Activated CD4-positive, alpha-beta T cell treated with anti-CD3 and anti-CD28 coated beads, Interleukin-2, amount 50 U/mL, for 48 hours (primary cell): ENCODE measurements at places on chromosomes 3 and 15.
A peak's percentile ranks its signal among the peaks of the same experiment; 100 is the strongest.

GRCh38 chr15:58260725-58261267 lies 122.6 kb downstream of the AQP9 start:
- DNase-seq = no peak

- no peak for DNase-seq
Measured at GRCh38 chr3:134777341-134777740, 17.7 kb upstream of the EPHB1 start.

- no peak for DNase-seq
Measured at GRCh38 chr3:189337673-189338091, 165.9 kb downstream of the TPRG1 start.

DNA sequence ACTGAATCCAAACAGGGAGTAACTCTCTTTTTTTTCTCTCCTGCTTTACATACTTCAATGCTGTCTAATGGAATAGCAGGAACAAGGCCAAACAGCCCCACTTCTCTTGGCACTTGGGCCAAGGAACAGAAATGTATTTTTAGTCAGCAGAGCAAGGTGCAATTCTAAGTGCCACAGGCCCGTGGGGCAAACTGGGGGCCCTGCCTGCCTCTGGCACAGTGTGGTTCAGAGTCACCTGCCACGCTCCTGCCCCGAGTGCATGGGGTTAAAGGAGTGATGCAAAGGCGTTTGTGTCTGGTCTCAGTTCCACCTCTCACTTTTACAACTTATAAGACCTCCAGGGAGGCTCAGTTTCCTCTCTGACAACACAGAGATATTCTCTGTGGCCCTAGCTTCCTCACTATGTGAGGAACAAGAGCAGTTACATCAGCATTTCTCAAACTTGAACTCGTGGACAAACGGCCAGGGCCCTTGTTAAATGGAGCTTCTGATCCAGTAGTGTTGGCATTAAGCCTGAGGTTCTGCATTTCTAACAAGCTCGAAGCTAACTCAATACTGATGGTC lies 51.3 kb downstream of the LRIG1 start:
- DNase-seq = no peak

DNA sequence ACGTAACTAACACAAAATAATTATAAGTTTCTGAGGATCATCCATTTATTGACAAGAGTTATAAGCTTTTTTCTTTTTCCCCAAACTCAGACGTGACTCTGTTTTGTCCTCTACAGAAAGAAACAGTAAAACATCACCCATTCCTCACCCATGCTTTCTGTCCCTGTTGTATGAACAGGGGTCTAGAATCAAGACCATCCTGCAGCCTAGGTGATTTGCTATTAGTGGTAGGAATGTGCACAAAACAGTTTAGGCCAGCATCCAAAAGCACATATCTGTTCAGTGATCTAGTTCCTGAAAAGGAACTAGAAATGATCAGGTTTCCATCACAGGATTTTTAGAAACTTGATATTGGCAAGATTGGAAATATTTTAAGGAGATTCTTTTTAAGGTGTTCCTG lies 527.6 kb downstream of the SOX2 start:
- DNase-seq = no peak

- DNase-seq = no peak
Measured at GRCh38 chr3:72442759-72443158, 405.5 kb downstream of the SHQ1 start.

GRCh38 chr15:67758619-67759300 lies 66.5 kb upstream of the SKOR1 start:
- DNase-seq = no peak

GRCh38 chr15:42836251-42836650 lies 84.3 kb downstream of the TTBK2 start:
- no peak for DNase-seq

- DNase-seq = no peak
Measured at GRCh38 chr3:130948929-130949328, 55.0 kb downstream of the ATP2C1 start.

DNA sequence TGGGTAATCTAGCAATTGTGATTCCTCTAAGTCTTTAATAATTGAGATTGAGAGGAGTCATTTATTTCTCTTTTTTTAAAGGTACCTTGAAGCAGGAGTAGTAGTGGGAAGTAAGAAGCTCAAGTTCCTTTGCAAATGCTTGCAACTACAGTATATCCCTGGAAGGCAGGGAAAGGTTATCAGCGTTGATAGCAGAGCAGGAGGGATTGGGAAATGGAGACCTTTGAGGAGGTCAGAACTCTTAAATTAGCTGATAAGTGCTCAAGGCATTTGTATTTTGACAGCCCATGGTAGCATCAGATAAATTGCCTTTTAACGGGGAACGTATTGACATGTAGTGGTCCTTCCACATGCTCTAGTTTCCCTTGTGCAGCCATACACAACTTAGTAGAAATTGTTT lies 47.7 kb downstream of the MEF2A start:
- no peak for DNase-seq

DNA sequence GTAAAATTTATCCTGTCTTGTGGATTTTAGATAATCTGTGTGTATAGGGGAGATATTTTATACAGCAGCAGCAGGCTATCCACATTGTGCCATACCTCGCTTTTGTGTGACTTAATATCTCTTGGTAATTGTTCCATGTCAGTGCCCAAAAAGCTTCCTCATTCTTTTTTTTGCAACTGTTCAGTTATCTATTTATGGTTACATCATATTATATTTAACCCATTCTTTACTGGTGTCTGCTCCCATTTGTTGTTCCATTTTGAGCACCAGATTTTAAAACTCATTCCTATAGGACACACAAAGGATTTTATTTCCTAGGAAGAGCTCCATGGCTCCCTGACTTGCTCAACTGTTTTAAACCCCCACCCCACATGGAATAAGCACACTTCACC lies 86.3 kb upstream of the RASGRP1 start:
- DNase-seq = no peak

DNA sequence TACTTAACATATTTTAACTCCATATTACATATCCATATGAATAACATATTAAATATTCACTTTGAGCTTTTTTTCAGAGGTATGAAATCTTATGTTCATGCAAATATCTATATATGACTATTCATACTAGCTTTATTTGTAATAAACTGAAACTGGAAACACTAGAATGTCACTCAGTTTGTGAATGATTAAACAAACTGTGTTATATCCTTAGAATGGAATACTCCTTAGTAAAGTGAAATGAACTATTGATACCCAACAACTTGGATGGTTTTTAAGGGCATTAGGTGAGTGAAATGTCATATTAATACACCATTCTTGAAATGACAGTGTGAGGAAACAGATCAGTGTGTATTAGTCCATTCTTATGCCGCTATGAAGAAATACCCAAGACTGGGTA lies 45.4 kb downstream of the ARHGAP11B start:
- DNase-seq = no peak

GRCh38 chr3:177607589-177607988 lies 410.3 kb upstream of the TBL1XR1 start:
- DNase-seq = no peak

DNA sequence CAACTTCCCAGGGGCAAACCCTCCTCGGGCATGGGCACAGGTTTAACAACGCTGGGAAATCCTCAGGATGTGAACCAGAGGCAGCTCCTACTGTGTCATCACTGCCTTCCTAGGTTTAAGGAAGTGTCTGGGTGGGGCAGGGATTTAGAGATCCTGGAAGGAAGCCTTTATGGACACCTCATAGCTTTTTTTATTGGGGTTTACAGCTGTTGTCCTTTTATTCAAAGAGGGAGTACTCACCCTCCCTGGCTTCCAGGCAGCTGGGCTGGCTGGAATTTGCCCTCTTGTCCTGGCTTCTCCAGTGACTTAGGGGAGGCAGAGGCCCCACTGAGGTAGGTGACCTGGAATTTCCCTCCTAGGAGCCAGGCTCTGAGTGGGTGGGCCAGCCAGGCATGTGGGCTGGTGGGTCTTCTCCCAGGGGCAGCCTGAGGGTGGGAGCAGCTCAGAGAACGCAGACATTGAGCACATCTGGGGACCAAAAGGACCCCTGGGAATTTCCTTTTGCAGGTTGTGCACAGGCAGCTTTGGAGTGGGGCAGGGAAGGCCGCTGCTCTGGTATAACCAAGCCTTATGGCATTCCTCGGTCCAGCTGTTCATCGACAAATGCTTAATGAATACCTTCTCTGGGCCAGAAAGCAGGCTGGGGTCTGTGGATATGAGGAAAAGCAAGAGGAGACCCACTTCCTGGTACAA lies 13.5 kb upstream of the FAM3D start:
- DNase-seq = no peak

- peak; percentile 39 for DNase-seq
Measured at GRCh38 chr3:194137008-194137505, 1.1 kb downstream of the HES1 start.

- DNase-seq = no peak
Measured at GRCh38 chr15:78830514-78831228, 19.4 kb upstream of the ADAMTS7 start.

DNA sequence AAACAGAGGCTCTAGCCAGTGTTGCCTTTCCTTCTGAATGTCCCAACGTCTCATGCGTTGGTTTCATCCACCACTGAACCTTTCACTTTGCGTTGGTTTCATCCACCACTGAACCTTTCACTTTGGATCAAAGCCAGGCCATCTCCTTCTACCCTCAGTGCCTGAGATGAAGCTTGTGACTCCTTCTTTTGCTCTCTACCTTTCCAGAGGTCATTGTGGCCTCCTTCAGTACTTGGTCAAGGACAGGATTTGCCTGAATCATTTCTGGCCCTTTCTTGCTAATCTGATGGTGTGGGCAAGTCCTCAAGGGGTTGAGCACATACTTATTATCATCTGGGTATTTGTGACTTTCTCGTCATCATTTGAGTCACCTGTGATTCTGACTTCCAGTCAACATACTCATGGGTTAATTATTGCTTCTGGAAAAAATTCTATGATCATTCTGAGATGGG lies 50.0 kb downstream of the SELENOT start:
- DNase-seq = peak; percentile 5

DNA sequence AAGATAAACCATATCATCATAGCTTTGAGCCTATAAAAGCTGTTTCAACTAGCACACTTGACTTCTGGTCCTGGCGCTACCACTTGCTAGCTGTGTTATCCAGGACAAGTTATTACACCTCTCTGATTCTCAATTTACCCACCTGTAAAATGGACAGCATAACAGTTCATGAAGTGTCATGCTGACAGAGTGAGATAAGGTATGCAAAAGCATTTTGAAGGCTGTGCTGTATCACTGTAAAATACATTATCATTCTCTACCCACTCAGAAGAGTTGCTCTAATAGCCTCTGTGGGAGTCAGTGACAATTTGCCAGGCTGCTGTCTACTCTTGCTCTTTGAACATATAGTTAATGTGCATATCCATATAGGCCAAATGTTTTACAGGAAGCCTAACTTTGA lies 93.0 kb downstream of the SSR3 start:
- no peak for DNase-seq

- no peak for DNase-seq
Measured at GRCh38 chr15:70761931-70762468, 1.4 kb downstream of the UACA start.

- DNase-seq = no peak
Measured at GRCh38 chr15:101451846-101452245, 37.7 kb downstream of the PCSK6 start.

- DNase-seq = no peak
Measured at GRCh38 chr15:77087213-77087612, 16.3 kb upstream of the TSPAN3 start.

- DNase-seq = no peak
Measured at GRCh38 chr3:148233403-148233802, 464.3 kb upstream of the AGTR1 start.

DNA sequence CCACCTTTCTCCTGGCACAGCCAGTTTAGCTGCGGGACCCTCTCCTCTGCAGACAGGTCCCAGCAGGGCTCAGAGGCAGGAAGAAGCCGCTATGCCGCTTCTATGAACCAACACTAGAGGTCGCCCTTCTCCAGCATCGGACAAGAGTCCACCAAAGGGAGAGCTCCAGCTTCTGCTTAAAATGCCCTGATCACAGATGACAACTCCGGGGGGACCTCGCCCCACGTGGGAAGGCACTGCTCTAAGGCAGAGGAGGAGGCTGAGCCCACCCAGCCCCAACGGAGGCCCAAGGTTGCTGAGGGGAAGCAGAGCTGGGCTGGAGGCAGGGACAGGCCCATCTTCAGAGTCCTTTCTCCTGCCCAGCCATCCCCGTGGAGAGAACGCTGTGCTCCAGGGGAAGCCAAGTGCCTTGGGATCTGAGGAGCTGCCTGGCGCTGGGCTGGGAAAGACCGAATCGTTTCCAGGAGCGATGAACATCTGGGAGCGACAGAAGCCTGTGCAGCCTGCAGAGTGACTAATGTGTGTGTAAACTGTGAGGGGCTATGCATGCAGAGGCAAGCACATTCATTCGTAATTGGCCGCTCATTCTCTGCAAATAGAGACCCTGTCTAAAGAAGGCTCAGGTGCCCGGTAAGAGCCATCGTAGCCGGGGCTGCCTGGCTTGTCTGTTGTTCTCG lies 43.5 kb upstream of the BDH1 start:
- DNase-seq = peak; percentile 84

DNA sequence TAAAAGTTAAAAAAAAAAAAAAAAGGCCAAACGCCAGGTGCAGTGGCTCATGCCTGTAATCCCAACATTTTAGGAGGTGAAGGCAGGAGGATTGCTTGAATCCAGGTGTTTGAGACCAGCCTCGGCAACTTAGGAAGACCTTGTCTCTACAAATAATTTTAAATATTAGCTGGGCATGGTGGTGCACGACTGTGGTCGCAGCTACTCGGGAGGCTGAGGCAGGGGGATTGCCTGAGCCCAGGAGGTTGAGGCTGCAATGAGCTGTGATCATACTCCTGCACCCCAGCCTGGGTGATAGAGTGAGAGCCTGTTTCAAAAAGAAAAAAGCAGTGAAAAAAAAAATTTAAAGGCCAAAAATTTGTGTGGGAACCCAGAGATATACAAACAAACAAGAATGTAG lies 2.7 kb upstream of the DLEC1 start:
- no peak for DNase-seq

- DNase-seq = no peak
Measured at GRCh38 chr15:50138391-50138790, 19.4 kb upstream of the ATP8B4 start.

DNA sequence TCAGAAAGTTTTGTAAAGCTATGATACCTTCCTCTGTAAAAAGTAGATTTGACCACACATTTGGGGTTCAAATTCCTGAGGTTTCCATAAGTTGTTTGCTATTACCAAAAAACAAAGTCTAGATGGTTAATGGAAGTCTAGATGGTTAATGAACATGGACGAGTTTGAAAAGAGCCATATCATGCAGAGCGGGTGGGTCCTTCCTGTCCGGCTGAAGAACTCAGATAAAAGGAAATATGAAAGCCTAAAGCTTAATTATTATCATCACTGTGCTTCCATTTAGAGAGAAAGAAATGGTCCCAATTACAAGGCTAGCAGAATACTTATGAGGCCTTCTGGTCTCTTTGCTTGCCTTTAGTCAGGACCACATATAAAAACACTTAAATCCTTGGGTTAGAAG lies 132.1 kb upstream of the SATB1 start:
- no peak for DNase-seq

DNA sequence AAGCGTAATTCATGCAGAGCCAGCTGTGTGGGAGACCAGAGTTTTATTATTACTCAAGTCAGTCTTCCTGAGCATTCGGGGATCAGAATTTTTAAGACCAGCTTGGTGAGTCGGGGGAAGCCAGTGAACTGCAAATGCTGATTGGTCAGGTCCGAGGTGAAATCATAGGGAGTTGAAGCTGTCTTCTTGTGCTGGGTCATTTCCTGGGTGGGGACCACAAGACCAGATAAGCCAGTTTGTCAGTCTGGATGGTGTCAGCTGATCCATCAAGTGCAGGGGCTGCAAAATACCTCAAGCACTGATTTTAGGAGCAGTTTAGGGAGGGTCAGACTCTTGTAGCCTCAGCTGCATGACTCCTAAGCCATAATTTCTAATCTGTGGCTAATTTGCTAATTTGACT lies 228.1 kb upstream of the ATP10A start:
- no peak for DNase-seq
